ENCODE measurements at places on chromosomes 11 and 22.

GRCh38 chr11:7672276-7672959 lies 882 bp downstream of the CYB5R2 start:
- DNase-seq: no peak

- DNase-seq: no peak
Observed at GRCh38 chr22:25174156-25174887, 25.3 kb upstream of the CRYBB3 start.

DNA sequence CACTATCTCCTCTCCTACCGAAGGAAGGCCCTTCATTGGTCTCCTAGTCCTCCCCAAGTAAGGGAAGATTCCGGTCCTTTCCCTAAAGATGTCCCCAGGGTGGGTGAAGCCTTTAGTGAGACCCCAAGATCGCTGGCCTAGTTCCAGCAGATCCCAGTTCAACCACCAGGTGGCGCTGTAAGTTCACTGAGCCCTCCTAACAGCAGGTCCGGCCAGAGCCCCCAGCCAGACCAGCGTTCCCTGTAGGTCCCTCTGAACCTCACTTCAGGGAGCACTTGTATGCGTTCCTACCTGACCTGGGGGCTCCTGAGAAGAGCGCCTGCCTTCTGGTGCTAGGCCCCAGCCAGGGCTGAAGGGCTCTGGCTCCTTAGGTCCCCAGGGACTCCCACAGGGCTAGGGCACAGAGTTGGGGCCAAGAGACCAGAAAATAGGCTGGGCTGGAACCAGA lies 38.1 kb downstream of the LMO1 start:
- DNase-seq: peak; percentile 53

DNA sequence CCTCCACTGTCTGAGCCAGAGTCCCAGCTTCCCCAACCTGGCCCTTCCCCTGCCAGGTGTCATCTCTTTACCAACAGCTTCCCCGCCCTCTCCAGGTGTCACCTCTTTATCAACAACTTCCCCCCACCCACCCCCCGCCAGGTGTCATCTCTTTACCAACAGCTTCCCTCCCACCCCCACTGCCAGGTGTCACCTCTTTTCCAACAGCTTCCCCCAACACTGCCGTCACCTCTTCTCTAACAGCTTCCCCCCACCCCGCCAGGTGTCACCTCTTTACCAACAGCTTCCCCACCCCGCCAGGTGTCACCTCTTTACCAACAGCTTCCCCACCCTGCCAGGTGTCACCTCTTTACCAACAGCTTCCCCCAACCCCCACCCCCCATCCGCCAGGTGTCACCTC lies 29.8 kb upstream of the TTLL12 start:
- DNase-seq: no peak

DNA sequence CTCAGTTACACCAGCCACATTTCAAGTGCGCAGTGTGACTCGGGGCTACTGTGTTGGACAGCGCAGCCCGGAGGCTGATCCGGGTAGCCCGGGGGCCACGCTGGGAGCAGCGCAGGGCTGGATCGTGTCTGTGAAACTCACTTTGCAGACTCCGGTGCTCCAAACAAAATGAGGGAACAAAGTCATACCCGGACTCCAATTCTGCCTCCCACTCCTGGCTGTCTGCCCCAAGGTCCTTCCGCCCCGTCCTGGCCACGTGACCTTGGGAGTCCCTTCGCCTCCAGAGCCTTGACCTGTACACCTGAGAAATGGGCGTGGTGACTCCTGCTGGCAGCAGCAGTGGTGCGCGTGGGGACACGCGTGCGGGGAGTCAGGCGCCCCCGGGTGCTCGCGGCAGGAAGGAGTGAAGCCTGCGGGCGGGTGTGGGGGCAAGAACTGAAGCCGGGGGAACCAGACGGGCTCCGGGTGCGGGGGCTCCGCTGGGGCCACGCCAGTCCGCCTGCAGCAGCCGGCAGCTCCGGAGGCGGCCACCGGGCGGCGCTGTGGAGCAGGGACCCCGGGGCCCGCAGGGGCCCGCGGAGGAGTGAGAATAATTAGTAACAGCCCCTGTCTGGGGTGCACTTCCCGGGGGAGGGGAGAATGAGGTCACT lies 42.4 kb downstream of the KCNJ4 start:
- DNase-seq: no peak

GRCh38 chr22:35044607-35045390 lies 21.2 kb upstream of the ISX start:
- no peak for DNase-seq
